Body of pancreas (tissue), 4 donors: ENCODE measurements at places on chromosomes 2 and 18.
A peak's percentile ranks its signal among the peaks of the same experiment; 100 is the strongest.

DNA sequence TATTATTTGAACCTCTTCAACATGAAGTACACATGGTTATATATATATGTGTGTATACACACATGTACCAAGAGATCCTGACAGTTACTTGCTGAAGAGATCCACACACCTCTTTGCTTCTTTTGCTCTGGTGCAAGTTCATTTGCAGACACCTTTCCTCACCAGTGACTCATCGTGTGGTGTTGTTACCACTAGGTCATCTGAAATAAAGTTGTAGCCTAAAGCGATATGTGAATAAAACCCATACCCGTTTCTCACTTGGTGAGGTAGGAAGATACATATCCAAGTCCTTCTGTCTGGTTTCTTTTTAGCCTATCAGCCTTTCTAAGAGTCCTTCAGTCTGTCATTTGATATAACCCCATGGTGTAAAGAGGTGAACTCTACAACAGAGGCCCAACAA, 379.4 kb upstream of the RAB12 start:
- DNase-seq = no peak

GRCh38 chr2:190526105-190526750, 8.3 kb downstream of the NEMP2 start:
- DNase-seq = no peak

DNA sequence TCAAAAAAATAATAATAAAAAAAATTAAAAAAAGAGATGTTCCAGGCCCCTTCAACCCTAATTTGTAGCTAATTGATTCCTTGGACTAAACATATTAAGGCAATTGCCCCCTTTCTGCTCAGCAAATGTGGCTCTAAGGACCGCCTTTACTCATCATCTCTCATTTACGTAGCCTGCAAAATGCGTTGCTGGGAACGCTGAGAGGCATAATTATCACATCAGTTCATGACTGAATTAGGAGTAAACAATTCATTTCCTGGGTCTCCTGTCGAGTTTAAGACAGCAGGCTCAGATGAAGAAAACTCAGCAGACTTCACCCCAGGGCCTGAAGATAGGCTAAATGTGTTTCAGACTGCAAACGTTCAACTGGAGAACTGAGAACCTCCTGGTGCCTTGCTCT, 413.5 kb downstream of the NBAS start:
- no peak for DNase-seq

- no peak for DNase-seq
These were observed 5.2 kb downstream of the IL37 start for GRCh38 chr2:112916145-112916571.

DNA sequence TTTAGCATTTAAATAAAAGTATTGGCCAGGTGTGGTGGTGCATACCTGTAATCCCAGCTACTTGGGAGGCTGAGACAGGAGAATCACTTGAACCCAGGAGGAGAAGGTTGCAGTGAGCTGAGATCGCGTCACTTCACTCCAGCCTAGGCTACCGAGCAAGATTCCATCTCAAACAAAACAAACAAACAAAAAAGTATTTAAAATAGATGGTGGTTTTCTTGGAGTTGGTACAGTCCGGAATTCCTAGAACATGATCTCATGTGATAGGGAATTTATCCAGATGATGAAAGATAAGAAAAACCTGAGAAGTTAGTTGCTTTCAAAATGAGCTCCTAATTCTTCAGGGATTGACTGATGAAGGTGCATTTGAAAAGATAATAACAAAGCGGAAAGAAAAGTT, 62.0 kb downstream of the BIRC6 start:
- DNase-seq = no peak

DNA sequence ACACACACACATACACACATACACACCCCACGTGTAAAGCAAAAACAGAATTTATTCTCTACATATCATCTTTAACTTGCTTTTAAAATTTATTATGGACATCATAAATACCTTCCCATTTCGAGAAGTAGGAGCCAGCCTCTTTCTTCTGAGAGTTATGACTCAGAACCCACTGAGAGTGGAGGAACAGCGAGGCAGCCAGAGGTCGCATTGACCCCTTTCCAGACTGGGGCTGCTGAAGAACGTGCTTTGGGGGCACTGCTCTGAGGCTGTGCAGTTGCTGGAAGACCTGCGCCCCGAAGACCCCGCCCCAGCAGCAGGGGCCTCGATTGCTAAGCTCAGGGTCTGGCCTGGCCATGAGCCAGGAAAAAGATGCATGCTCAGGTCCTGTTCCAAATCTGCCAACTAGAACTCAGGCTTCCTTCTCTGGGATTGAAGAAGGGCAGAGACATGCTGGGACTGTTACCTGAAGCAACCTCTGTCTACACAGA, 133.8 kb upstream of the TWIST2 start:
- DNase-seq = no peak

- DNase-seq = no peak
These were observed 387.3 kb downstream of the SATB2 start for GRCh38 chr2:199070322-199070949.

GRCh38 chr2:119261493-119262225, 38.0 kb downstream of the STEAP3 start:
- DNase-seq = no peak

DNA sequence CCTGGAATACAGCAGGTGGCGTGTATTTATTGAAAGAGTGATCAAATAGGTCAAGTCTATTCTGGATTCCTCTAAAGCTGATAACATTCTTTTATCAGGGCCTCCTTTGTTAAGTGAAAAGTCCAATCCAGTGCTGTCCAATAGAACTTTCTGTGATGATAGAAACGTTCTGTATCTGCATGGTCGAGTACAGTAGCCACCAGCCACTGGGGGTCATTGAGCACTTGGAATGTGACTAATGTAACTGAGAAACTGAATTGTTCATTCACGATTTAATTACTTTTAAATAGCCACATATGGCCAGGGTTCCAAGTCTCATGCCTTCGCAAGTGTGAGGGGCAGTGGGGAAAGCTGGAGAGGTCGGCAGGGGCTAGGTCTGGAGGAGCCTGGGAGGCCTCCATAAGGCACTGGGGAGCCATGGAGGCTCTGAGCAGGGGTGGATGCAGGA, 20.5 kb downstream of the SH2D6 start:
- DNase-seq = no peak

DNA sequence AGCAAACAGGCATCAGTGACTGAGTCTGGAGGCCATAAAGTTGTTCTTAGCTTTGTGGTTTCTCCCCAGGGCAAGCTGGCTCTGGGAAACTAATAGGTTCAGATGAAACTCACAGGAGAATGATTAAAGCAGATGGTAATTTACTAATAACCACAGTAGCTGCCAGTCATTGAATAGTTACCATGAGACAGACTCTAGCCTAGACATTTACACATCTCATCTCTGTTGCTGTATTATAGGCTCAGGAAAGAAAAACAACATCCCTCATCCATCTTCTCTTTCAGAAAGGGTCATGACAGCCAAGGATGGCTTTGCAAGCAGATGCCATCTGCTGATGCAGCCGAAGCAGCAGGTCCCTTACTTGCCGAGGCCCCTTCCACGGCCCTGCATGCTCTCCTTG, 314.0 kb upstream of the ID2 start:
- no peak for DNase-seq

DNA sequence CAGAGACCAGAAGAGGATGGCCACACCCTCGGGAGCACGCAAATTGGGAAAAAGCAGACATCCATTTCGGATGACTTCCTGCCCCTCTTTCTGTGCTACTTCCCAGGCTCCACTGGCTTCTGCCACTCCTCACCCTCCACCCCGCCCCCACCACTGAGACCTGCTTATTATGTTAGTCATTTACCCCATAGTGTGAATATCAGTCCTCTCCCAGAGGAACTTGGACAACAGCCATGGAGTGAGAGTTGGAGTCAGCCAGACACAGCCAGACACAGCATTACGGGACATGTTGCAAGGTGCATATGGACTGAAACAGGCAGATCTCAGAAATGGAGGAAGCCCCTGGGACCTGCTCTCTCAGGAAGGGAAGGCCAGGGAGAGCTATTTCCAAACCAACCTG, 51.8 kb downstream of the CTIF start:
- DNase-seq = no peak

DNA sequence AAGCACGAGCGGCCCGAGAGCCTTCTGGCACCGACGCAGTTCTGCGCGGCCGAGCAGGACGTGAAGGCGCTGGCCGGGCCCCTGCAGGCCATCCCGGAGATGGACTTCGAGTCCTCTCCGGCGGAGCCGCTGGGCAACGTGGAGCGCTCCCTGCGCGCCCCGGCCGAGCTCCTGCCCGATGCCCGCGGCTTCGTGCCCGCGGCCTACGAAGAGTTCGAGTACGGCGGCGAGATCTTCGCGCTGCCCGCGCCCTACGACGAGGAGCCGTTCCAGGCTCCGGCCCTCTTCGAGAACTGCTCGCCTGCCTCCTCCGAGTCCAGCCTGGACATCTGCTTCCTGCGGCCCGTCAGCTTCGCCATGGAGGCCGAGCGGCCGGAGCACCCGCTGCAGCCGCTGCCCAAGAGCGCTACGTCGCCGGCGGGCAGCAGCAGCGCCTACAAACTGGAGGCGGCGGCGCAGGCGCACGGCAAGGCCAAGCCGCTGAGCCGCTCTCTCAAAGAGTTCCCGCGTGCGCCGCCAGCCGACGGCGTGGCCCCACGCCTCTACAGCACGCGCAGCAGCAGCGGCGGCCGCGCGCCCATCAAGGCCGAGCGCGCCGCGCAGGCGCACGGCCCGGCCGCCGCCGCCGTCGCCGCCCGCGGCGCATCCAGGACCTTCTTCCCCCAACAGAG, 70.4 kb downstream of the ARHGEF33 start:
- DNase-seq = peak; percentile 80

DNA sequence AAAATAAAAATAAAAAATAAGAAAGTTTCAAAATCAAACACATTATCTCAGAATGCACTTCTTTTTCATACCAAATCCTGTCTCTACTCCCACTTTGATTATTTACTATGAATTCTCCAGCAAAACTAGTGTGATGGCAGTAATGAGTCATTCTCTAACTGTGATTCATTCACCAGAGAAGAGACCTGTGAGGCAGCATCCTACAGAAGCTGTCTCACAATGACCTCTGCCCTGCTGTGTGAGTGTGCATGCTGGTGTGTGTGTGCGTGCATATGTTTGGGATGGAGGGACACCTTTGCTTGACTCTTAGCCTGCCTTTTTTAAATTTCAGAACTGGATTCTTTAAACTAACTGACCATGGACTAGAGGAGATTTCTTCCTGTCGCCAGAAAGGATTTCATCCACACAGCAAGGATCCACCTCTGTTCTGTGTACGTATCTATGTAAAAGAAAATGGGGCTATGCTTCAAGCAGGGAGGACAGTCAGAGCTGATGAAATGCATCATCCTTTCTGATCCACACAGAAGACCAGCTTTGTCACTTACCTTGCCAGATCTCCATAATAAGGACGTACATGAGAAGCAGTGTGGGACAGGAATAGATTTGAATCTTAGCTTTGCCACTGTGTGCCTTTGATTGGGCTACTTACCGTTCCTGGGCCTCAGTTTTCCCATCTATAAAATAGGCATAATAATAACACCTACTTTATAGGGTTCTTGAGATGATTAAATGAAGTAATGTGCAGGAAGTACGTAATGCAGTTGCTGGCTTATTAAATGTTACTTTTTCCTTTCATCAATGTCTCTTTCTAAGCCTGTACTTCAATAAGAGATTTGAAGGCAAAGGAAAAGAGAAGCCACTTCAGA, 31.2 kb downstream of the STAMBP start:
- DNase-seq = no peak

DNA sequence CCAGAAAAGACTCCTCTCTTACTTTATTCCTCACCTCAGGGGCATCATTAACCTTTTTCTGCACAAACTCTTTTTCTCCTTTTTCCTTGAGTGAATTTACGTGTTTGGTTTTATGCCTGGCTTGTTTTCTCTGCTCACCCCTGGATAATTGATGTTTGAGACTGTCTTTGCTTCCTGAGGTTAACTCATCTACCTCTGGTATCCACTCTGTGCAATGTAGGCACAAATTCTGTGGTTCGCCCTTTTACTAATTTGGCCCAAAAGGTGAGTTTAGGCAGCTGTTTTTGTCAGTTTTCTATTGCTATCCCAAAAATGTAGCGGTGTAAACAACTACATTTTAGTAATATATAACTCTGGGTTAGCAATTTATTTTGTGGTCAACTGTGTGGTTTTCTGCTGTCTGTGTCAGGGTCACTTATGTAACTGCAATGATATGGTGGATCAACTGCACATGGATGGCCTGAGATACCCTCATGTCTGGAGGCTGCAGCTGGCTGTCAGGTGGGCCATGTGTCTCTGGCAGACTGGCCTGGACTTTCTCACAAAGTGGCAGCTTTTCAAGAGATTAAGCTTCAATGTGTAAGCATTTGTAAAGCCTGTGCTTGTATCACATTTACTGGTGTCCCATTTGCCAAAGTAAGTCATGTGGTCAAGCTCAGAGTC, 329.7 kb downstream of the FSIP2 start:
- no peak for DNase-seq

GRCh38 chr2:2028041-2028440, 283.7 kb upstream of the PXDN start:
- no peak for DNase-seq

GRCh38 chr18:57084331-57085271, 62.3 kb upstream of the BOD1L2 start:
- no peak for DNase-seq

GRCh38 chr18:79542213-79542612, 137.4 kb upstream of the CTDP1 start:
- DNase-seq = no peak

DNA sequence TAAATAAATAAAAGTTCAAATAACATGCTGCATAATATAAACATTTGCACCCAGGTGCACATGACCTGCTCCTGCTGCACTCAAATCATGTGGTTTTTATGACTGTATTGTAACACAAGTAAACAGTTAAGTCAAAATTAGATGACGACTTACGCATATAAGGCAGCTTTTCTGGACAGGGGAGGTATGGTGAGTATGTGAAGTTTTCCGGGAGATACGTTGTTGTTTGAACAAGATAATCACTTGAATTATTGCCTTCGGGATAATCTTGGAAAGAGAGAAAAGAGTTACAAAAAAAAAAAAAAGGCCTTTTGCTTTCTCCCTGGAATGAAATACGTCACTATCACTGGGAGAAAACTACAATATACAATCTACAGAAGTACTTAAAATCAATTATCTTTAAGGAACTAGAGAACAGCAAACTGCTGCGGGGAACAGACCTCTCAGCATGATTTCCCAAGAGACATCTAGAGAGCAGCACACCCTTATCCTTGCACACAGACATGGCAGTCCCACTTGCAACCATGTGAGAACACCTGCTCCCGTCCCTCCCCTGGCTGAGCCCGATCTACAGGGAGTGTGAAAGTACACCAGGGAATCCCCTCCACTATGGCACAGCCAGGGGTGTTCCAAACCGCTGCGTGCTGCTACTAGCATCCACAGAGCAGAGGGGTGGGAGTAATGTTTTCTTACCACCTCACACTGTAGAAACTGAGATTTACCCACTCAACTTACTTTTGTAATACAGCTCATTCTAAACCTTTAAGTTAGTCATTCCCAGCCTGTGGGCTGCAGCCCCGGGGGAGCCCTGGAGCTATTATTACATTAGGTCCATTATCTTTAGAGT, 26.3 kb downstream of the B4GALT6 start:
- DNase-seq = no peak
